PC-3 (cell line): ENCODE measurements at places on chromosomes 5 and 9. TPM values are rescaled to one million over a fixed set of nuclear protein-coding genes. Genes with fewer than 3 reads are reported as not detected.

DNA sequence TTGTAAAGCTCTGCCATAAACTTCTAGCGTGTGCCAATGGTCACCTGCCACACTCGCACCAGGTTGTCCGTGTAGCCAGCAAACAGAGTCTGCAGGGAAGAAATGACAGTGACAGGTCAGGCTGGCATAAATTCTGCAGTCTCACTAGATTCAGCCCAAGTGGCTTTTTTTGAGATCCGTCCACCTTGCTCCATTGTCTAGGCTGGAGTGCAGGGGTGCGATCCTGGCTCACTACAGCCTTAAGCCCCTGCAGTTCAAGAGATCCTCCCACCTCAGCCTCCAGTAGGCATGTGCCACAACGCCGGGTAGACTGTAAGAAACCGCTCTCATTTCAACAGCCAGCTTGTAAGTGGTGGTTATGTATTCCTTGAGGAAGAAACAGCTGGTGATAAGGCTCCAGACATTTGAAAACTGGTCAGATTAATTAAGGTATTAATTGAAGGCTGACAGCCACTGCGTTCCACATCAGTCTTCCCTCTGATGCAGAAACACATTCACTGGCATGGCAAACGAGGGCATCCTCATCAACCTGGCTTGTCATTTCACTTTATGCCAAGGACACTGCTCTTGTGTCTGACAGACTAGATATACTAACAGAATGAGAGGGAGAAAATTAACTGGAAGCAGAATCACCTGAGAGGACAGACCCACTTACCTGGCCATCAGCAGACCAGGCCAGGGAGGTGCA lies 6.6 kb downstream of the RACK1 start:
- no peaks in the 10 kb centered on the region for H3K27me3 ChIP-seq
- peaks cover 65% of the 10 kb centered on the region for H3K36me3 ChIP-seq
- H3K4me3 ChIP-seq = no peak overlapping the region
- no peak overlapping the region for H3K27ac ChIP-seq

The FAM78A gene
- 0.07 and 0.40 TPM in 2 replicates for total RNA-seq

DNA sequence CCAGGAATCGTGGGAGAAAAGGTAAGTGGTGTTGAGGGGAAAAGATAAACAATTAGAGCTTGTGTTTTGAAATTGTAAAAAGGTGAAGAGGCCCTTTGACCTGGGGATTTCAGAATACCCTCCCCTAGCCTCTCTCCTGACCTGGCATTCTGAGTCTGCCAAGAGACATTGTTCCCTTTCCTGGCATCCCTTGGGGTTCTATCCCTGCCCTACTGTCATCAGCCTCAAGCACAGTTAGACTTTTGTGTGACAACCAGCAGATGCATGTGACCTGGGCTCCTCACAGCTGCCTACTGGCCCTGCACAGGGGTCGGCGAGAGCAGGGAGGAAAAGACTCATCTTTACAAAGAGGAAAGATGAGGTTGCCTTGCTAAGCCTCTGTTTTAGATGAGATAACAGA lies 72.2 kb upstream of the ORM1 start:
- no peak overlapping the region for H3K27ac ChIP-seq
- H3K27me3 ChIP-seq = no peaks in the 10 kb centered on the region
- H3K4me1 ChIP-seq = no peaks in the 10 kb centered on the region
- H3K4me3 ChIP-seq = no peak overlapping the region
- no peaks in the 10 kb centered on the region for H3K36me3 ChIP-seq

DNA sequence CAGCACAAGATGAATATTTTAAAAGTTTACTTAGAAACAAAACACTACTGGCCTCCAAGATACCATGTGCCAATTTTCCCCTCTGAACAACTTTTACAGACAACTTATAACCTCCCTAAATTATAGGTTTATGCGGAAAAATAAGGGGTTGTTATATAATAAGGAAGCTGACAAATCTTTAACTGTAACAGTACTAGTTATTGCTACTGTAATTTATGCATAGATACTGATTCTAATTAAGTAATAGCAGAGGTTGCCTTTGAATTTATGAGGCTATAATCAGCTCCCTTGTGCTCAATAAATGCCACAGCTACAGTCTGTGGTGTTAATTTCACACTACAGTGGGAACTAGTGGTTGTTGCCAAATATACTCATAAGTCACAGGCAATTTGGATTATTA lies 291.3 kb upstream of the PCSK5 start:
- DNase-seq = no peak
- H3K27ac ChIP-seq = no peak overlapping the region
- no peaks in the 10 kb centered on the region for H3K4me1 ChIP-seq
- H3K4me3 ChIP-seq = no peak overlapping the region
- H3K36me3 ChIP-seq = no peaks in the 10 kb centered on the region

- DNase-seq = peak; percentile 96
- H3K36me3 ChIP-seq = no peaks in the 10 kb centered on the region; the same call in 1 of the 2 replicates
- peak overlapping the region; percentile 63 for H3K27ac ChIP-seq
- H3K27me3 ChIP-seq = no peaks in the 10 kb centered on the region
- peak overlapping the region; percentile 19; the same call in 1 of the 2 replicates for H3K4me3 ChIP-seq
- H3K4me1 ChIP-seq = peaks cover 60% of the 10 kb centered on the region
These were observed 79.8 kb downstream of the MROH2B start for GRCh38 chr5:40991168-40991980.
